Skin of body (tissue), 3 donors: ENCODE measurements at places on chromosomes 7 and 10. TPM values are rescaled to one million over a fixed set of nuclear protein-coding genes. Genes with fewer than 3 reads are reported as not detected.

DNA sequence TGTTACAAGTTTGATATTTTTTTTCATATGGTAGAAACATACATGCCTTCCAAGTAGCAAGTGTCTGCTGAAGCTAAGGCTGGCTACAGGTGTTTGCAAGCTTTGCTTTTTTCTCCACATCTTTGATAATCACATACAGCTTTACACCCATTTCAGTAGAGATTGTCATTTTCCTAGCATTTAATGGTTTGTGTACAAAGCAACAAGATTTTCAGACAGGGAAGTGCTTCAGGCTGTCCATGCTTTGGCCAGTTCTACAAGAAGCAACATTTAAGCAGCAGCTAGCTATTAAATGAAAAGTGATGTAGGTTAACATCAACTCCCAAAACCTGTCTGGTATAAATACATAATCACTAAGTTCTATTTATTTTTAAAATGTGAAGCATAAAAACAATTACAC lies 2.3 kb downstream of the HDAC9 start:
- no peak for DNase-seq

- DNase-seq: no peak
Observed at GRCh38 chr7:2913760-2914387, 69.8 kb upstream of the GNA12 start.

DNA sequence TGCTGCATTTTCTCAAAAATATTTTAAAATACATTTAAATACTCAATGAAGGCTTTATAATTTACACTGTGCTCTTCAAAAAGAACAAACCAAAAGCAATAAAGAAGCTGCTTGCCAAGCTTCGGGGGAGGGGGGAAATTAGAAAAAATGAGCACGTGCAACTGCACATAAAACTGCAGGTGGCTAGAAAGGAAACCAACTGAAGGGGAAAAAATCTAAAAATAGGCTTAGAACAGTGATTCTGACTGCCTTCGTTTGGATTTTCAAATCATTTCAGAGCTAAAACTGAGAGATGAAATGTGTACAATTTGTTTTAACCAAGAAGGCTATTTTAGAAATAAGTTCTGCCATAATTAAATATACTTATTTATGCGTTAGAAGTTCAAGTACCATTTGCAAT lies 61.4 kb downstream of the ABI1 start:
- DNase-seq: no peak

The ABCB4 gene
- total RNA-seq: 6.3 TPM

GRCh38 chr7:131170440-131171271 lies 157.0 kb upstream of the MKLN1 start:
- no peak for DNase-seq

The LEP gene
- total RNA-seq: 0.59 TPM

DNA sequence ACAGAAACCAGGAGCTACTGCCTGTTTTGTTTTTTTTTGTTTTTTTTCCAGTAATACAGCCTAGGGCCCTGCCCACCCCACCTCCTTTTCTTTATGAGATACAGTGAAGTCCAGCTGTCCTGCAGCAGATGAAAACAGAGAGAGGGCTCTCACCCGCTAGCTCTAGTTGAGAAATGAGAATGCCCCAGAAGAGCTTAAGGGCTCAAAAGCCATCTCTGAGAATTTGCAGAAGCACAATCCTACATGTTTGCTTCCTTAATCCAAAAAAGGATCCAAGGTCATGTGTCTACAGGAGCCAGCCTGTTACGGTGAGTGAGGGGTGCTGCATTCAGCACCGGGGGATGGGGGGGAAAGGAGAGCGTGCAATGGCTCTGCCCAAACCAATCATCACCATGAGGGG lies 122.7 kb downstream of the KCNMA1 start:
- DNase-seq: no peak

DNA sequence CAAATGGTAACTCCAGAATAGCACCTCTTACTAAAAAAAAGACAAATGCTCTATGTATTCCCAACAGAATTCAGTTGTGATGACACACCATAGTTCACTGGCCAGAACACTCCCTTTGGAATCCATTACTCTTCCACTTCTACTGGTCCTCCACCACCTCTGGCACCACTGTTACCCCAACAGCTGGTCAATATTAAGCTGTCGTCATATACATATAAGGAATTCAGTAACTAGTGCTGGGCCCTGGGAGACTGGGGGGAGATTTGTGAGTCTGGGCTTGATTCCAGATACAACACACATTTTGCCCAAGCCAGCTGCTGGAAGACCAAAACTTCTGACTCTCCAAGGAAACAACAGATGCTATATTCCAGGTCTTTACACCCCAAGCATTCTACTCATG lies 26.0 kb upstream of the ITGA8 start:
- peak; percentile 78 for DNase-seq

The INMT gene
- total RNA-seq: 5.9 TPM

The SNCG gene
- total RNA-seq: 7.1 TPM

GRCh38 chr7:158002486-158003080 lies 585.0 kb downstream of the PTPRN2 start:
- no peak for DNase-seq

DNA sequence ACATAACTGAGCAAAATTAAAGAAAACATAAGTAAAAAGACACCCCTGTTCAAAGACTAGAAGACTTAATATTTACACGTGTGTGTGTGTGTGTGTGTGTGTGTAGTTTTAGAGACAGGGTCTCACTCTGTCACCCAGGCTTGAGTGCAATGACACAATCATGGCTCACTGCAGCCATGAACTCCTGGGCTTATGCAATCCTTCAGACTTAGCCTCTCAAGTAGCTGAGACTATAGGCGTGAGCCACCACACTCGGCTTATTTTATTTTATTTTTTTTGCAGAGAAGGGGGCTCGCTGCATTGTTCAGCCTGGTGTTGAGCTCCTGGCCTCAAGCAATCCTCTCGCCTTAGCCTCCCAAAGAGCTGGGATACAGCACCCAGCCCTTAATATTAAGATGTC lies 90.3 kb downstream of the JMJD1C start:
- DNase-seq: no peak

DNA sequence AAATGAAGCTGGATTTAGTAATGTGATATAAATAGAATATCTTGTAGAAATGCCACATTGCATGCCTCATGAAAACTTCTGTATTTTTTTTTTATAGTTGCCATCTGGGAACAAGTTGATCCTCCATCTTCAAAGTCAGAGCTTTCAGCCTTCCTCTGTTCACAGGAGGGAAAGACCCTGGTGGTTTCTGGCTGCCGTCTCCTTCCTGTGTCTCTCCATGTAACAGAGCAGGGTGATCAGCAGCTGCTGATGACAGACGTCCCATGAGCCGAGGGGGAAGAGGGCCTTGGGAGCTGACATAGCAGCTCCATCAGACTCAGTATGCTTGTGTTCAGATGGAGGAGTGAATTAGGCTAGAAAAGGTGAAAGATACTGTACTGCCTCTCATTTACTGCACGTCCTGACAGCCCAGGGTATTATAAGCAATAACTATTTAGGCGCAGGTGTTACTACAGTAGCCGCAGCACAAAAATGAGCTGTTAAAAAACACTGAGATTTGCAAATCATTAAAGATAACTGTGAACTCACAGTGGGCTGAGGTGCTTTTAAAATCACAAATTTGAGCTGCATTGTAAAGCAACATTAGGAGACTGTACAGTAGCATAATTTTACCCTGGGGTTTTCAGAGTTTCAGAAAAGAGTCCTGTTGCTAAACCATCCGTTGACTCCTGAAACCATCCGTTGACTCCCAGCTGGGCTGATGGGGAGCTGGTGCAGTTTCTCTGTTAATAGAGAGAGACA lies 103.3 kb downstream of the CFAP58 start:
- no peak for DNase-seq

The CTAGE4 gene
- 9.1 TPM for total RNA-seq
